ENCODE measurements at places on chromosomes 1 and 21. TPM values are rescaled to one million over a fixed set of nuclear protein-coding genes. Genes with fewer than 3 reads are reported as not detected.

Gene FCGR1A
- not detected for total RNA-seq

Gene ETV3
- total RNA-seq = 6.5 TPM

Gene NT5C1A
- not detected for total RNA-seq

Gene EXTL1
- 101 TPM for total RNA-seq

Gene CC2D1B
- 37.3 TPM for total RNA-seq
